Kidney epithelial cell (primary cell): ENCODE measurements at places on chromosomes 2 and 18.
A peak's percentile ranks its signal among the peaks of the same experiment; 100 is the strongest.

- DNase-seq = no peak
These were observed 121.8 kb upstream of the ZBTB14 start for GRCh38 chr18:5417342-5417741.

- DNase-seq = no peak
These were observed 35.8 kb upstream of the ZFP36L2 start for GRCh38 chr2:43262239-43262638.

- DNase-seq = no peak
These were observed 71.2 kb upstream of the DOCK10 start for GRCh38 chr2:225113371-225114015.

DNA sequence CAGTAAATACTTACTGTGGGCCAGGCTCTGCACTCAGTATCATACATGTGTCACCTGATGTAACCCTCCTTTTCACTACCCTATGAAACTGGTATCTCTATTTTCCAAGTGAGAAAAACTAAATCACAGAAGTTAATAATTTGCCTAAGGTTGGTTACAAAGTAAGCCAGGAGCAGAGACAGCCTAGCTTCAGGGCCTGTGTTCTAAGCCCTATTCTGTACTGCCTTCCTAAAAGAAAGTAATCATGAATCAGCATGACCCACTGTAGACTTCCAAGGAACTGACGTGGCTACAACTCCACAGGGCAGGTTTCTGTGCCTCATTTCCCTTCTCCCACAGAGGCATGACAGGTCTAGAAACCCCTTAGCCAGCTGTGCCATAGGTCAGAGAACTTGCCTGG, 14.3 kb downstream of the ZNF142 start:
- DNase-seq = peak; percentile 88

- DNase-seq = no peak
These were observed 226.3 kb downstream of the MREG start for GRCh38 chr2:215787025-215787424.

GRCh38 chr18:51171625-51172259, 25.7 kb downstream of the MEX3C start:
- DNase-seq = no peak

DNA sequence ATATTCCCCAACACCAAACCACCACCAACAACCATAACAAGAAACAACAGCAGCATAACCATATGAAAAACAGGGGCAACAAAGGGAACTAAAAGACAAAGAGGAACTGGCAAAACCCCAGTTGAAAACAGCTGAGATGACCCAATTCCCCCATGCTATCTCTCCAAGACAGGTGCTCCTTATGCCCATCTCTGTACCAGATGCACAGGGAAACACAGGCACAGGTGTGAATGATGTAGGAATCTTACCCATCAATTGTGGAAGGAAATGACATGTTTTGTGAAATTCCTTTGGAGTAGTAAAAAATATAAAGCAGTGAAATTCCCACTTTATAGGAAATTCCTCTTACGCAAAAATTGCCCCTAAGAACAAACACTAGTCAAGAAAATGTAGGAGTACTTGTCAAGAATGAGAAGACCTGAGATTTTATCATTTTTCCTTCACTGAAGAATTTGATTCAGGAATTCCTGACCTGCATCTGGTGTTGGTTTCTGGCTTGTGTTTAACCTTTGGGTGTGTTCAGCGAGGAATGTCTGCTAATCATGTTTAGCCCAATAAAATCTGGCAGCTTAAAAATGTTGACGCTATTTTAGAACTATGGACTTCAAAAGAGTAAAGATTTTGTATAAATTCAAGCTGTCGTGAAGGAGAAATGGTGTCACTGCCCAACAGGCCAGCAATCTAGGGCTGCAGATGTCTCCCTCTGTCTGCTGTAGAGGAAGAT, 67.7 kb upstream of the ARHGAP28 start:
- no peak for DNase-seq

DNA sequence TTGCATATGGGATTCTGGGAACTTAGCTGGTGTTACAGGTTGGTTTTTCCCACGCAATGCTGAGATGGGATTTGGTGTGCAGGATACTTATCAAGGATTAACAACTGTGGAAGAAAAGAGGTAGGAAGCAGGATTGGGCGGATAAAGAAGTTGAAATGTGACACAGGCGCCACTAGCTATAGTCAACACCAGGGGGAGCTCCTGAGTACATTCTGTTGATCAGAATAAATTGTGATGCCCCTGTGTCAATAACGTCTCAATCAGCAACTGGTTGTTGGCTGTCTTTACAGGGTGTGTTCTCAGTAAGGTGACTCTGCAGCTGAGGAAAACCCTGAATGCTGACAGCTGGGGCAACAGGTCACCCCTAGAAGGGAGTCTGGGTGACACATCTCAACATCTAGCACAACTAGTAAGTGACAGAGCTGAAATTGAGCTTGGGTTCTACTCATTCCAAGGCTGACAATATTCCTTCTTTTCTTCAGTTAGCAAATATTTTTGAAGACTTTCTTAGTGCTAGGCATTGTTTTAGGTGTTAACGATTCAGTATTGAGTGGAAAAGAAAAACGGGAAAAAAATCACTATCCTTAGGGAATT, 143.0 kb downstream of the ARL6IP6 start:
- no peak for DNase-seq

DNA sequence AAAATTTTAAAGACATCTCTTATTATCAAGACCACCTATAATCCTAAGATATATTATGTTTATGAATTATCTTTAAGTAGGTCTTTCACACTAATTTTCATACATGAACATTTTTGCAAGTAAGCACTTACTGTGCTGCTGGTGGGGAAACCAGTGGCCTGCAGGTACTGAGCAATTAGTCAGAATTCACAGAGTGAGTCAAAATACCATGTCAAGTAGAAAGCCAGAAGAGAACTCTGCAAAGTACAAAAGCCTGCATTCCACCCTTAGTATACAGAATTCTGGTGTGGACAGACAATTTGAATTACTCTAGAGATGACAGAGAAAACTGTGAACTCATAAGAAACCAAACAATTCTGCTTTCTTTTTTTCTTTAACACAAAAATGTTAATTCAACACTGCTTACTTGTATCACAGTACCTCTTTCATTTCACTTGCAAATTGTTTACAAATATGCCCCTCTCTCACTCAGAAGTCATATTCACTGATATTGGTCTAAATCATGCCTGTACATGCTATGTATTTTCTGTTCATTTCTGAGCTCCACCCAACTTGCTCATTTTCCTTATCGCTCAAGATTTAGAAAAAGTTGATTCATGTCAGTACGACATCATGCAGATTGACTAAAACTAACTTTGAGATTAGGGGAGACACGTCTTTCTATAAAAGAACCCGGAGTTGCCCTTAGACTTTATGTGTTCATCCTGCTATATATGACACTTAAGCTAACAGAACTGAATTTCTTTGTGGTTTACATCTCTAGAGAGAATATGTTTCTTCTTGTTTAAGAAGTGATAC, 182.9 kb downstream of the IKZF2 start:
- no peak for DNase-seq

GRCh38 chr2:102483086-102483485, 10.1 kb downstream of the SLC9A4 start:
- no peak for DNase-seq

DNA sequence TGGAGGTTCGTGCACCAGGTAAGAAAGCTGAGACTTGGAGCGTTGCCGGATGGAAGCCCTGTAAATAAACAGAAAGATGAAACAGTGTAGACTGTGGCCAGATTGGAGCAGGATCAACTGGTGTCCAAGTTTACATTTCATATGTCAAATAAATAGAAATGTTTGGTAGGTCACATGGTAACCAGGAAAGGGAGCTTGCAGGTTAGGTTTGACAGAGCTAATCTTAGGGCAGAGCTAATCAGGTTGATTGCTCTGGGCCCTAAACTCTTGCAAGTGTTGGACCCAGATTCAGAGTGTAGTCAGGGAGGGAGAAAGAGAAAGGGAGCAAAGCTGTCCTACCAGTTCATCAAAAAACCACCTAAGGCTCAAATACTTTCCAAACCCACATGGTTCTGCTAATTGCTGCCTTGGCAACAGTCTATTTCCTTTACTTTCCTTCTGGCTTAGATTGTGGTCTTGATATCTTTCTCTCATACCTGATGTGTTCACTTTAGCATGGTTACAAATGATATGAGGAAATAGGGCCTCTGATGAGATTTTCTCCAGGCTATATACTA, 63.2 kb downstream of the G6PC2 start:
- peak; percentile 18 for DNase-seq
